ENCODE measurements at places on chromosomes 6 and 20. TPM values are rescaled to one million over a fixed set of nuclear protein-coding genes. Genes with fewer than 3 reads are reported as not detected.

Gene ADGB
- not detected for total RNA-seq

Gene HNF4A
- total RNA-seq: 40.0 TPM

Gene WFDC9
- total RNA-seq: not detected

Gene LAMA4
- total RNA-seq: 39.1 TPM

Gene EEF1A2
- 64.8 TPM for total RNA-seq

Gene CST3
- total RNA-seq: 730 TPM

DNA sequence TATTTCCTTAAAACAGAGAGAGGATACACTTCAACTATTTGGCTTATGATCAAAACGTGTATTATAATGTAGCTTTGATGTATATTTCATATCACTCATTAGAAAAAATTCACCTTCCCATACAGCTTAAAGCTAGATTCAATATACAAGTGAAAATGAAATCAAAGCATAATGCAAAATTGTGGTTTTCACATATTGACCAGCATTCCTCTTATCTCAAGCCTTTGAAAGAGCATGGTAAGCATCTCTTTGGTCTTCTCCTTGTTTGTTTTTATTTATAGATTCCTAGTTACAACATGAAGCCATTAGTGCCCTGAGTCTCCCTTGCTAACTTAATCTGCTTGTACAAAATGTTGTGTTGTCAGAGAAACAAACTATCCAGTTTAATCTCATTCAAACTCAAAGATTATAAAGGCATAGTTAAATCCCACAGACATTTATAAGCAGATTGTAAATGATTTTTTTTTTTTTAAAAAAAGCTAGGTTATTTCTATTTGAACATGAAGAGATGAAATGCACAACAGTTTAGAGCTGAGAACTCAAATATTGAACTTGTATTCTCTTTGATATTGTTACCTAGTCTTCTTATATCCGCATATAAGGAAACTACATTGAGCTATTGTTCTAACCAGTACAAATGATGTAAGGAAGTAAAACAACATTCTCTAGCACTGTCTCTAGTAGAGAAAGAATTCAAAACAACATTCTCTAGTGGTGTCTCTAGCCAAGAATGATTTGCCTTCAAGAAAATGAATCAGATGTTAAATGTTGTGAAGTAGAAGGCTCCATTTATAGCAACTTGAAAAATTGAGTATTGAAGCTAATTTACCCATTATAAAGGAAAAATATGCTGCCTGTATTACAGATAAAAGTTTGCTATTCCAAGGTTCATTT, 31.2 kb upstream of the SMIM28 start:
- no peak for DNase-seq
- H3K4me3 ChIP-seq: no peak overlapping the region
- H3K27me3 ChIP-seq: no peaks in the 10 kb centered on the region
- H3K4me1 ChIP-seq: peaks cover 7% of the 10 kb centered on the region

DNA sequence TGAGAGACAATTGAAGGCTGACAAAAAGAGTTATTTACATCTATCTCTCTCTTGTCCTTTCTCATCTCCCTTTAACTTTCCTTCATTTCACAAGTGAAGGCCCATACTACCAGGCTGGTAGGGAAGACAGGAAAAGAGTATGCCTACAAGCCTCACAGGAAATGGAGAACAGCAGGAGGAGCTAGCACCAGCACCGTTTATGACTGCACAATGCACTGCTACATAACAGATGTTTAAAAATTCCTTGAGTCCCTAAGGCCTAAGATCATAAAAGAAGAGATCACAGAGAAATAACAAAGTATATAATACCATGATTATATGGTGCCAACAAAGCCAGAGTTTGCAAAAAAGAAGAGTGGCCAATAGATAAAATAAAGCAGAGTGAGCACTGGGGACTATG, 194.8 kb downstream of the UNC5CL start:
- H3K27ac ChIP-seq: no peak overlapping the region
- no peaks in the 10 kb centered on the region for H3K27me3 ChIP-seq
- H3K4me3 ChIP-seq: no peak overlapping the region

DNA sequence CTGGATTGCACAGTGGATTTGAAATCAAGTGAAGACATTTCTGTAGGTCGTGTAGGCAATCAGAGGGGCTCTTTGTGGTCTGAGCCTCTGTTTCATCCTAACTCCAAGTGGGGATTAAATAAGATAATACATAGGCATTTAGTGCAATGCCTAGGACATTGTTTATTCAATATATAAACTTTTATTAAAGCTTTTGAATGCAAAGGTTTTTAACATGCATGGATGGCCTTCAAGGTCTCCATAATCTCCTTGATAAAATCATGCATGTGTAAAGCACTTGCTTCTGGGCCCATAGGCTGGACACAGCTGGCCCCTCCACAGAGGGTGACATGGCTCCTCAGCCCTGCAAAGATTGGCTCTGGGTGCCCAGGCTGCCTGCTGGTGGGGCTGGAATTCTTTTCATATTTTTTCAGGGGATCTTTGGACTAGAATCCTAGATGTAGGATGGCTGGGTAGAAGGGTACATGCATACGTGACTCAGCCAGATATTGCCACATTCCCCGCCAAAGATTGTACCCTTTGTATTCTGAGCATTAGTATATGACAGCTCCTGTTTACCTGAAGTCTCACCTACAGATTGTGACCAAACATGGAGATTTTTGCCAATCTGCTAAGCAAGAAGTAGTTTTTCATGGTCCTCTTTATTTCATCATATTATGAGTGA, 19.0 kb upstream of the AVP start:
- no peak overlapping the region for H3K4me3 ChIP-seq
- H3K36me3 ChIP-seq: peaks cover 28% of the 10 kb centered on the region
- H3K4me1 ChIP-seq: no peaks in the 10 kb centered on the region

- peaks cover 21% of the 10 kb centered on the region for H3K4me1 ChIP-seq
- H3K36me3 ChIP-seq: no peaks in the 10 kb centered on the region
- H3K4me3 ChIP-seq: peak overlapping the region; percentile 28
These were observed 72.9 kb upstream of the DSP start for GRCh38 chr6:7468382-7469081.

- no peaks in the 10 kb centered on the region for H3K27me3 ChIP-seq
- no peaks in the 10 kb centered on the region for H3K4me1 ChIP-seq
- no peak for DNase-seq
- H3K27ac ChIP-seq: no peak overlapping the region
- no peaks in the 10 kb centered on the region for H3K36me3 ChIP-seq
- no peak overlapping the region for H3K4me3 ChIP-seq
These were observed 383.4 kb downstream of the GRIK2 start for GRCh38 chr6:101776919-101777350.

DNA sequence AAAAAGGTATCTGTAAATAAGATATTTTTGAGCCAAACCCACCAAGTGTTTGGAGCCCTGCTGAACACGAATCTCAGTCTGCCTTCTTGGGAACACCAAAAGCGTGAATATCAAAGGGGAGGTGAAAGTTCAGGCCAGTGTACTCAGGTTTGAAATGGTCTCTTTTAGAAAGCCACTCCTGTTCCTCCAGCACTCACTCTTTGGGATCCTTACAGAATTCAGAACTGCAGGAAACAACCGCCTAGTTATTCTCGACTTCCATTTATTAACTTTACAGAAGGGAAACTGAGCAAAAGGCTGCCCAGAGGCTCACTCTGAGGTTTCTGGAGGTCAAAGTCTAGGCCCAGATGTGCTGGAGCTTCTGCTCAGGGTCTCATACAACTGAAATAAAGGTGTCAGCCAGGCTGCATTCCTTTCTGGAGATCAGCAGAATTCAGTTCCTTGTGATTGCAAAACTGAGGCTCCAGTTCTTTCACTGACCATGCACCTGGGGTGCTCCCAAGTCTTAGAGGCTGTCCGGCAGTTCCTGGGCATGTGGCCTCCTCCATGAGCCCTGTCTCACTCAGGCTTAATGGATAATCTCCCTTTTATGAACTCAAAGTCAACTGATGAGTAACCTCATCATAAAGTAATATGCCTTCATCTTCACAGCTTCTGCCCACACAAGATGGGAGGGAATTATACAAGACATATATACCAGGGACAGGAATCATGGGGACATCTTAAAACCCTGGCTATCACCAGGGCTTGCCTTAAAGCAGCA, 65.5 kb upstream of the TNFAIP3 start:
- H3K27ac ChIP-seq: no peak overlapping the region
- no peak for DNase-seq
- H3K36me3 ChIP-seq: no peaks in the 10 kb centered on the region
- no peaks in the 10 kb centered on the region for H3K4me1 ChIP-seq
- H3K4me3 ChIP-seq: no peak overlapping the region
- H3K27me3 ChIP-seq: no peaks in the 10 kb centered on the region

DNA sequence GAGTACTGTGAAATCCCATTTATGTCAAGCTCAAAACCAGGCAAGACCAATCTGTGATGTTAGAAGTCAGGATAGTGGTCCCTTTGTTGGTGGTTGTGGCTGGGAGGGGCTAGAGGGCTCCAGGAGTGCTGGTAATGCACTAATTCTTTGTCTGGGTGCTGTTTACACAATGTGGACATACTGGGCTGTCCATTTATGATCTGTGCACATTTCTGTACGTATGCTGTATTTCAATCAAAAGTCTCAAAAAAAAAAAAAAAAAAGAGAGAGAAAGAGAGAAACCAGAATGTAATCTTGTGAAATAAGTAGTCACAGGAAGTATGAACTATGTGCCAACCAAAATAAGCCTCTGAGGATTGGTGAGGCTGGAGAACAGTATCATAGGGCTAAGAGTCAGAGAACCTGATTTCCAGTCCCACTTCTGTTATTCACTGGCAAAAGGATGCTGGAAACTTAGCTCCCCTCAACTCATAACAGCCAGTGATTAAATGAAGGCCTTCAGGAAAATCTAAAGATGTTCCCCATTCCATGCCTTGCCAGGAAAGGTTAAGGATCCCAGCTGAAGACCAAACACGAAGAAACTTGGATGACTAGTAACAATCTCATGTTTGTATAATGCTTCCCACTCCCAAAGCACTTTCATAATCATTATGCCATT, 19.6 kb upstream of the TRAM2 start:
- no peak overlapping the region for H3K4me3 ChIP-seq
- H3K36me3 ChIP-seq: no peaks in the 10 kb centered on the region
- H3K27me3 ChIP-seq: no peaks in the 10 kb centered on the region
- H3K4me1 ChIP-seq: no peaks in the 10 kb centered on the region

DNA sequence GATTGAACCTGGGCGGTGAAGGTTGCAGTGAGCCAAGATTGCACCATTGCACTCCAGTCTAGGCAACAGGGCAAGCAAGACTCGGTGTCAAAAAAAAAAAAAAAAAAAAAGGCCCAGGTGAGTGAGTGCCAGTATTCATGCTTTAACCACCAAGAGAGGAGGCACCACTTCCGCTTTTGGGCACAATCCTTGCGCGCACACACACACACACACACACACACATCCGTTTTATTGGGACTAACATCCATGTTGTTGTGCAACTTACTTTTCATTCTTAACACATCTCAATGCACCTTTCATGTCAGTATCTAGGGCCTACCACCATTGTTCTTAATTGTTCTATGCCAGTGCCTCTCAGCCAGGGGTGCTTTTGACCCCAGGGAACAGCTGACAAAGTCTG, 263.0 kb downstream of the CDC5L start:
- peaks cover 12% of the 10 kb centered on the region for H3K4me1 ChIP-seq
- no peaks in the 10 kb centered on the region for H3K27me3 ChIP-seq
- no peak for DNase-seq

DNA sequence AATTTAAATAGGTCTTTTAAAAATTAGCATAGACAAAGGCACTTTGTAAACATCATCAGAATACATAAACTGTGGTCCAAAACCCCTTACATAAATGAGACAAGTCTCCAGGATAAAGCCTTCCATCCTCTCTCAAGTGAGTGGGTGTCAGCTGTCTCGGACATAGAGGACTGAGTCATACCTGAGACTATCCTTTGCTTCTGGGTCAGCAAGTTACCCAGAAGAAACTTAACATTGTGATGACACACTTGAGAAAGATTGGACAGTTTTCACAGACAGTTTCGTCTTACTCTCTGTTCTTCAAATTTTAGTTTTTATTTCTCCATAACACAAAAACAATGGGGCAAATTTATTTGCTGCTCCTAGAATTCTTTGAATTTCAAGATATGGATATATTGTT, 838.0 kb downstream of the DHX35 start:
- no peaks in the 10 kb centered on the region for H3K27me3 ChIP-seq
- H3K4me3 ChIP-seq: no peak overlapping the region
- H3K36me3 ChIP-seq: no peaks in the 10 kb centered on the region

GRCh38 chr6:27177485-27178406, 69.8 kb upstream of the PRSS16 start:
- DNase-seq: peak; percentile 93
- H3K4me3 ChIP-seq: peak overlapping the region; percentile 86
- peaks cover 11% of the 10 kb centered on the region for H3K27me3 ChIP-seq
- no peaks in the 10 kb centered on the region for H3K36me3 ChIP-seq
- H3K4me1 ChIP-seq: peaks cover 17% of the 10 kb centered on the region

GRCh38 chr20:62638055-62638570, 4.2 kb upstream of the SLCO4A1 start:
- H3K27me3 ChIP-seq: peaks cover 5% of the 10 kb centered on the region
- H3K4me3 ChIP-seq: no peak overlapping the region
- DNase-seq: no peak
- H3K27ac ChIP-seq: no peak overlapping the region
- H3K36me3 ChIP-seq: no peaks in the 10 kb centered on the region
- H3K4me1 ChIP-seq: peaks cover 20% of the 10 kb centered on the region

- no peak overlapping the region for H3K4me3 ChIP-seq
- H3K27me3 ChIP-seq: no peaks in the 10 kb centered on the region
- no peaks in the 10 kb centered on the region for H3K4me1 ChIP-seq
- H3K36me3 ChIP-seq: no peaks in the 10 kb centered on the region
These were observed 389.4 kb downstream of the RNGTT start for GRCh38 chr6:88574031-88574430.

DNA sequence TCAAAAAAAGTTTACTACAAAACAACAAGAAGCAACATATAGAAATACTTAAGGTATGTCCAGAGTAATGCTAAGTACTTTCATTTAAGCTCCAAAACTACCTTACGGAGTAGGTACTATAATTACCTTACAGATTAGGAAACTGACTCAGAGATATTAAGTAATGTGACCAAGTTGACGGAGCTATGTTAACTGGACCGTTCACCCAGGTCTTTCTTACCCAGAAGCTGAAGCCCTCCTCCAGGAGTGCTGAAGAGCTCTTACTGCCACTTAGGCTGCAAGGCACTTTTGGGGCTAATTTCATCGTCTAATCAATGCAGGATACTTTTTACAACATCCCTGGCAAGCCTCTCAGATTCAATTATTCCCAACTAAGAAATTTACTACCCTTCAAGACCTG, 123.7 kb downstream of the CHD6 start:
- H3K4me1 ChIP-seq: no peaks in the 10 kb centered on the region
- no peaks in the 10 kb centered on the region for H3K27me3 ChIP-seq
- no peak for DNase-seq
- no peak overlapping the region for H3K4me3 ChIP-seq
- H3K36me3 ChIP-seq: peaks cover 81% of the 10 kb centered on the region

All from stomach (tissue), 19 donors.